ENCODE measurements at places on chromosomes 2 and 18. TPM values are rescaled to one million over a fixed set of nuclear protein-coding genes. Genes with fewer than 3 reads are reported as not detected.

Gene ABHD3
- total RNA-seq = 39.7 TPM

Gene MRPL44
- total RNA-seq = 52.2 TPM

Gene BOK
- total RNA-seq = 0.35 TPM

Gene PIAS2
- 29.7 TPM for total RNA-seq

Gene MYCN
- total RNA-seq = not detected

Gene SGPP2
- total RNA-seq = 1.3 TPM

Gene ITGAV
- total RNA-seq = 10.9 TPM

Gene CCT7
- total RNA-seq = 503 TPM

Gene CHRNG
- total RNA-seq = not detected

Gene AGAP1
- 0.48 TPM for total RNA-seq

Gene ACTG2
- 0.27 TPM for total RNA-seq

Gene CAVIN2
- not detected for total RNA-seq

Gene DUSP2
- total RNA-seq = 202 TPM

Gene BOLL
- not detected for total RNA-seq

Gene POTEF
- total RNA-seq = not detected

Gene HOXD9
- total RNA-seq = not detected

Gene ATP6V1B1
- total RNA-seq = not detected

Gene FKBP1B
- total RNA-seq = 0.64 TPM

Gene SAG
- total RNA-seq = 0.05 TPM

Gene GDF7
- 0.07 TPM for total RNA-seq

Gene TOGARAM2
- 0.36 TPM for total RNA-seq

Gene NAT8
- not detected for total RNA-seq

Gene ELOA2
- not detected for total RNA-seq

Gene SCN3A
- 0.25 TPM for total RNA-seq

Gene FOXD4L1
- total RNA-seq = 0.30 TPM

Gene PLB1
- 0.89 TPM for total RNA-seq

Gene HOXD12
- total RNA-seq = not detected

Gene ARHGEF4
- 0.20 TPM for total RNA-seq

Gene FAHD2A
- total RNA-seq = 31.0 TPM

Gene UGT1A10
- total RNA-seq = not detected

Gene UGT1A9
- total RNA-seq = not detected

Gene GPR39
- total RNA-seq = not detected

Gene BMPR2
- total RNA-seq = 8.0 TPM

Gene MRPL19
- total RNA-seq = 56.4 TPM

Gene SLC19A3
- not detected for total RNA-seq

Gene ICA1L
- 6.2 TPM for total RNA-seq

Gene MATN3
- total RNA-seq = not detected

Gene SLC5A7
- not detected for total RNA-seq

Gene GREB1
- total RNA-seq = 1.2 TPM

Gene CAPN14
- 1.0 TPM for total RNA-seq

Gene WDR54
- total RNA-seq = 14.3 TPM

Gene IL37
- total RNA-seq = 0.32 TPM

Gene ANO7
- 5.3 TPM for total RNA-seq

Gene DSC2
- total RNA-seq = not detected

Gene TUBA4B
- total RNA-seq = not detected

Gene HRH4
- not detected for total RNA-seq

Gene CREG2
- not detected for total RNA-seq

Gene VWC2L
- total RNA-seq = not detected

Gene ALPG
- total RNA-seq = not detected

Gene CD8B2
- total RNA-seq = 0.76 TPM

Gene EFEMP1
- not detected for total RNA-seq

Gene SALL3
- not detected for total RNA-seq

Gene TRIB2
- total RNA-seq = 7.7 TPM

Gene TTC39C
- total RNA-seq = 46.2 TPM

Gene STARD6
- total RNA-seq = not detected

Gene HOXD13
- not detected for total RNA-seq

Gene AKAIN1
- not detected for total RNA-seq

Gene SIX2
- not detected for total RNA-seq

Measured in activated naive CD4-positive, alpha-beta T cell treated with anti-CD3 and anti-CD28 coated beads, Interleukin-2, amount 50 U/mL, for 72 hours (primary cell).